Activated CD8-positive, alpha-beta memory T cell treated with anti-CD3 and anti-CD28 coated beads for 1 hour (primary cell): ENCODE measurements at places on chromosomes 6 and 20.

DNA sequence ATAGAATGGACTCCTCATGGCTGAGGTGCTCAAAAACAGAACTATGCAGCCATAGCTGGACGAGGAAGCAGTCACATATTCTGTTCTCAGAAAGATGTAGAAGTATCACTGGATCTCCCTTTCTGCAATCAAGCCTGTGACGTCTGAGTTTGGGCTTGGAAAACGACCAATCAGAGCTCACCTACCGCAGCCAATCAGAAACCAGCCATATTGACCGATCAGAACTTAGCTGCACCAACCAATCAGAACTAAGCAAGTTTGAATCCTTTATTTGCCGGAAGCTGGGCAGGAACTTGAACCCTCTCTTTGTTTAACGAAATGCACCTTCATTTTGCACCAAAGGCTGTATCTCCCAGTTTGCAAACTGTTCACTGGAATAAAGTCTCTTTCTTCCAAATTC is 21.8 kb upstream of the RAB23 start:
- no peak for DNase-seq

DNA sequence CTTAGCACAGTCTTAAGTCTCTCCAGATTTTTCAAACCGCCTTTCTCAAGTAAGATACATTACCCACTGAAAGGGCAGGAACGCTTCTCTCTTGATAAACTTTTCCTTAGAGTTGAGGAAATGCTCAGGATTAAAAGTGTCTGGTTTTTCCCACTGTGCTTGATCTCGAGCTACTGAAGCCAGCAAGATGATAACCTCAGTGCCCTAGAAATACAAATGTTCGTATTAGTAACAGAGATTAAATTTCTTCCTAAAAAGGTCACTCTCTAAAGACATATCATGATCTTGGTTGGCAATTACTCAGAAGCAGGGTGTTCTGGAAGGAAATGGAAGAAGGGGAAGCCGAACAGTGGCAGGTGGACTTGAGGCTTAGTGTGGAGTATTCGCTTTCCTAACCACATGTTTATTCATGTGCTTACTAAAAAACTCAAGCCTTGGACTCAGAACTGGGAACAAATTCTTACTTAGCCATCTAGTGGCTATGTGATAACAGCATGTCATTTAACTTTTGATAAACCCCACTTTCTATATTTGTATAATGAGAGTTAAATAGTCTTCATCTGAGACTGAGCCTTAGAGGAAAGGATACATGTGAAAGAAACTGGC is 20.1 kb downstream of the C6orf141 start:
- no peak for DNase-seq

GRCh38 chr6:125865015-125865414 is 74.3 kb downstream of the NCOA7 start:
- no peak for DNase-seq

DNA sequence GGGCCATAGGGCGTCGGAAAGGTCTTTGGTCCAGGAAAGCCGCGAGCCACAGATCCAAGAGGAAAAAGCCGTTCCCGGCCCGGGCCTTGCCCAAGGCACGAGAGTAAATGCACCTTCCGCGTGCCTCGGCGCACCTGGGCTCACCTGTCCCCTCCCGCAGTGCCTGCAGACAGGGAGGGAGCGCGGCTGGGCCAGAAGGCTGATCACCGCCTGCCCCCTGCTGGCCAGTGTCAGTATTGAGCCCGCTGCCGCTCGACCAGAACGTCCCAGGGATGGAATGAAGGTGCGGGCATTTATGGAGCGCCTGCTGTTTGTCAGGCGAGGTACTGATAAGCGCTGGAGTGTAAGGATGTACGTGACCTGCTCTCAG is 679 bp upstream of the LPIN3 start:
- peak; percentile 64 for DNase-seq

- DNase-seq = no peak
These were observed 24.2 kb downstream of the PRPH2 start for GRCh38 chr6:42698217-42698616.

GRCh38 chr6:170225852-170226417 is 64.9 kb downstream of the DLL1 start:
- DNase-seq = no peak

GRCh38 chr20:2065099-2065498 is 36.5 kb upstream of the STK35 start:
- DNase-seq = no peak
